ENCODE measurements at places on chromosomes 13 and 19.

- DNase-seq, result peak; percentile 45
Measured at GRCh38 chr19:18865973-18866799, 29.8 kb downstream of the CERS1 start.

DNA sequence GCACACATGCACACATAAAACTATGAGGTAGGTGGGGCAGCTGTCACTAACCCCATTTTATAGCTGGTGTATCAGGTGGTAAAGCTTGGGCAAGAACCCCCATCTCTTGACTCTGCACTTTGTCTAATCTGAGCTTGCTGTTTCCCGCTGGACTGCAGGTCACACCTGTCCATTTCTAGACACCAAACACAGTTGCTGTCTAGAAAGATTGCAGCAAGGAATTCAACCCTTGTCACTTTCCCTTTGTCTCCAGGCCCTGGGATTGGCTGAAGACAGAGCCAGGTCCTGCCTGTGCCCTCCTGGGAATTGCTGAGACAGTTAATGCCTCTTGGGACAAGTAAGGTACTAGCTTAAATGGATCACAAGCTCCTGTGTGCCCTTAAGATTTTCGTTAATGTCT, 83.8 kb downstream of the RNASEH2B start:
- DNase-seq, result no peak

GRCh38 chr19:5058521-5059212, 89.8 kb downstream of the KDM4B start:
- no peak for DNase-seq

DNA sequence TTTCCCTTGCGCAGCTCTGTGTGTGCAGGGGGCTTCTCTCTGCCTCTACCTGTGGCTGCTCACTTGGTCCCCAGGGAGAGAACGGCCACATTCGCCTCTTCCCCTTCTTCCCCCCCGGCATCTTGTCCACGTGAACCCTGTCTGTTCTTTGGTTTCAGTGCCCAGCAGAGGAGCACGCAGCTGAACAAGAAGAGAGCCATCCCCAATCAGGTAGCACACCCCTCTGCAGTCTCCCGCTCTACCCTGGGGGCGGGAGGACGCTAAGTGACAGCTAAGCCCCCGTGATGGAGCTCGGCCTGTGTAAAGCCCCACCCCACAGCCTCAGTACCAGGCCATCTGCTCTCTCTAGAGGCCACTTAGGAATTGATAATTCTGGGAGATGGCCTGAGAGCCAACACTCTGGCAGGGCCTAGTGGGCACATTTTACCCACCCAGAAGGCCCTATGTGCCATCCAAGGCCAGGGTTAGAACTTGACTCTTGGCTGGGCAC, 30.2 kb downstream of the TMED1 start:
- DNase-seq, result no peak

- DNase-seq, result no peak
Measured at GRCh38 chr13:113928685-113929627, 44.9 kb downstream of the C13orf46 start.

DNA sequence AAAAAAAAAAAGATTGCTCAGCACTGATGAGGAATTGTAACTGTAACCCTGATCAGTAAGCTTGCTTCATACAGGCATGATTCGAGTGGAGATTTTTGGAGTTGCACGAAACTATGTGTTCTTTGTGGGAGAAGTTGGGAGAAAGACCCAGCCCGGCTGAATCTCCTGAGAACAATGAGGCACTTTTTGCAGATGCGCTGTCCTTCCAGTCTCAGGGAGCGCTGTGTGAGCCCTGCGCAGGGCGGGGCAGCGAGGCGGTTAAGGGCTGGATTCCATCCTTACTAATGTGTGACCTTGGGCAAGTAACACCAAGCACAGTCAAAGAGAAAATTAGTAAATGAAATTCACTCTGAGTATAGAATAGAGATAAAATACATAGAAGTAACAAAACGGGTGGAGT, 76.9 kb downstream of the SIPA1L3 start:
- peak; percentile 25 for DNase-seq

GRCh38 chr13:26531742-26532141, 25.7 kb upstream of the WASF3 start:
- DNase-seq, result no peak

All from foreskin melanocyte (primary cell).